ENCODE measurements at places on chromosomes 1 and 21.

DNA sequence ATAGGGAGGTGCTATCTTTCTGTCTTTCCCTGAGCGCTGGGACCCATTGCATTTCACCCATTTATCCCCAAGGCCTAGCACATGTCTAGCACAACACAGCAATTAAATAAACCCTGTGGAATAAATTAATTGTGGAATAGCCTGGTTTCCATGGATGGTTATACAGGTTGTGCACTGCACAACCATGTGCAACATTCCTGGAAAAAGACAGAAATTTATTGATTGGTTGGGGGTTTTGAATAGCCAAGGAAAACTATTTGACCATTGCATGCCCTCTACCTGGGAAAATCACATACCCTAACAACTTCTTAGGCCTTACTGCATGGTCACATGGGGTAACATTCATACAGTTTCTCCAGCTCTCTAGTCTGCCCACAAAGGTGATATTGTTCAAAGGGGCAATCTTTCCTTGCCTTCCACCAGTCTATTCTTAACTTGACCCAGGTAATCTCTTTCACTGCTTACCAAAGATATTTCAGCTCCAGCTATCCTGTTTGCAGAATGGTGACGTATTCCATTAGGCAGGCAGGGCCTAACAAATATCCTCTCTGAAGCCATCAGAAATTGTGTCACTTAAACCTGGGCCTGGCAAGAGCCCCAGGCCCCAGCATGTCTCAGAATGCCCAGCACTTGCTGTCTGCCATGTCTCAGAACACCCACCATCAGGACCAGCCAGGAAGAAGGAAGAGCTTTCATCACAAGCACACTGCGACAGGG lies 157.9 kb upstream of the RAB4A start:
- no peak for DNase-seq

DNA sequence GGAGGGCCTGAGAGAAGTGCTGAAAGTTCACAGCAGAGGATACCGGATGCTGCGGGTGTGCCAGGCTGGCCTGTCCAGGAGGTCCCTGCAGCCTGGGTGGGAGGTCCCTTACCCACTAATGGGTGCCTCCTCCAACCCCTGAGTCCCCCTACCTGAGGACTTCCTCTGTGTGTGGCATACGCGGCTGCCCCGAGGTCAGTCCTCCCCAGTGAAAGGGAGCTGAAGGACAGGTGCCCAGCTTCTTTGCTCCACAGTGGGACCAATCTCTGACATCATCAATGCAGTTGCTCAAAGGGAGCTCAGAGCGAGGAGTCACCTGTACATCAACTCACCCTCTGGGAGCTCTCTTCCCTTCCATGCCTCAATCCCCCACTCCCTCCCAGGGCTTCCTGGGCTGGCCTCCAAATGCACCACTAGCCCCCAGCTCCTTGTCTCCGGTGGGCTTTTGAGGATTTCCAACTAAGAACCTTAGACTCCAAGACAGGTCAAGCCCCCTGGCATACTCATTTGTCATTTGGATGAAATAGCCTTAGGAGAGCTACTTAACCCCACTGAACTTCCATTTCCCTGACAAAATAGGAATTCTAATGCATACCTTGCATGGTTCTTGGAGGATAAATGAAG lies 53.9 kb downstream of the PDE9A start:
- no peak for DNase-seq

GRCh38 chr21:40766381-40766780 lies 80.6 kb downstream of the DSCAM start:
- no peak for DNase-seq

GRCh38 chr1:14912839-14913481 lies 240.6 kb upstream of the TMEM51 start:
- DNase-seq, result no peak

DNA sequence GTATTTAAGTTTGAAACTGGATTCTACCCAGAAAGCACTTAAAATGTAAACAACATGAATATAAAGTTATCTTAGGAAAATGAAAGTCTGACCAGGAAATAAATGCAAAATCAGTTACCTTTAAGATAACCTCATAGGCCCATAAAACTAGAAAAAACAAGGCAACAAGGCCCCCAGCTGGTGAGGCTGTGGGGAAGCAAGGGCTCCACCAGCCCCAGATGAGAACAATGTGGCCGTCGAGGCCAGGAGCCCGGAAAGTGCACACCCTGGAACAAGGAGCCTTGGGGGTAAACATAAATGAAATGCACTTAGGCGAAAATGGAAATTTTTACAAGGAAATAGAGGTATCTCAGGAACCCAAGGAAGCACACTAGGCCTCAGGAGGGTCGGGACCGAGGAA lies 37.9 kb upstream of the BMP8B start:
- DNase-seq, result no peak

DNA sequence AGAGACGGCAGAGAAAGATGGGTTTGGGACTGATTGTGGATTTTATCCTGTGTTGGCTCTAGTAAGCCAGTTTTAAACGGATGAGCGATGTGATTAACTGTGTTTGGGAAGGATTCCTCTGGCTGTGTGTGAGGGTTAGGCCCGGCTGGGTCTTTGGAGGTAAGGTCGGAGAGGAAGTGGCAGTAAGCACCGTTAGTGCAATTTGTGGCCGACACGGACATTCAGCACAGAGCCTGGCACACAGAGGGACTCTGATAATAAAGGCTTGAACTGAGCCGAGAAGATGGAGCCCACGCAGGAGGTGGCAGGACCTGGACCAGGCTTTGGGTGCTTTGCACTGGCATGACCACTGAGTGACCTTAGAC lies 1.3 kb downstream of the MTFR1L start:
- no peak for DNase-seq

- DNase-seq, result no peak
Observed at GRCh38 chr1:14937288-14937949, 216.1 kb upstream of the TMEM51 start.

GRCh38 chr1:37150986-37151385 lies 116.7 kb upstream of the GRIK3 start:
- DNase-seq, result no peak

All from effector CD8-positive, alpha-beta T cell (primary cell).